ENCODE measurements at places on chromosomes 6 and 20.

DNA sequence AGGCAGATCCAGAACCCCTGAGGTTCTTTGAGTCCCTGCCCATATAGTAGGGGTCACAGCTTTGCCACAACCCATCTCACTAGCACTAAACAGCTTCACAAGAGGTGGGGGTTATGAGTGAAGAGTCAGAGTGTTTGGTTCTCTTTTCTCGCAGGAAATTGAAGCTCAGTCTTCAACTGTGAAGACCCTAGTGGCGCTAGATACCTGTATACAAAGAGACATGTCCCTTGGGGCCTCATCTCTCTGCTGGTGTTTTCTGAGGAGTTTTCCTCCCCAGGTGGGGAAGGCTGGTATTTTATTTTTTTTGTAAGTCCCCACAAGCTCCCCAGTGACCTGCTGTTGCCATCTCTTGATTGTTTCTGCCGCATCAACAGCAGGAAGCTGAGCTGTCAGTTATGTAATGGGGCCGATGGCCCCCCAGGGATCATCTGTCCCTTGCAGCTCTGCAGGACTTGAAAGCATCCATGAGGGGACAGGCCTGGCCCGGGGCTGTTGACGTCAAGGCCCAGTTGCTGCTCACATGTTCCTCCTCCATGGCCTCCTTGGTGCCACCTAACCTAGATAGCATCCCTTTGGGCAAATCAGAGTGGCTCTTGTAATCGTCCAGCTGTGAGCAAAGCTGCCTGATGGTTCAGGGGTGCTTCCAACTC lies 23.1 kb downstream of the STK35 start:
- no peak for DNase-seq

GRCh38 chr6:8110117-8110721 lies 7.9 kb upstream of the EEF1E1 start:
- DNase-seq: no peak

GRCh38 chr6:75081921-75082320 lies 123.9 kb downstream of the COL12A1 start:
- DNase-seq: no peak

GRCh38 chr6:14984519-14984853 lies 261.4 kb upstream of the JARID2 start:
- peak; percentile 63 for DNase-seq

DNA sequence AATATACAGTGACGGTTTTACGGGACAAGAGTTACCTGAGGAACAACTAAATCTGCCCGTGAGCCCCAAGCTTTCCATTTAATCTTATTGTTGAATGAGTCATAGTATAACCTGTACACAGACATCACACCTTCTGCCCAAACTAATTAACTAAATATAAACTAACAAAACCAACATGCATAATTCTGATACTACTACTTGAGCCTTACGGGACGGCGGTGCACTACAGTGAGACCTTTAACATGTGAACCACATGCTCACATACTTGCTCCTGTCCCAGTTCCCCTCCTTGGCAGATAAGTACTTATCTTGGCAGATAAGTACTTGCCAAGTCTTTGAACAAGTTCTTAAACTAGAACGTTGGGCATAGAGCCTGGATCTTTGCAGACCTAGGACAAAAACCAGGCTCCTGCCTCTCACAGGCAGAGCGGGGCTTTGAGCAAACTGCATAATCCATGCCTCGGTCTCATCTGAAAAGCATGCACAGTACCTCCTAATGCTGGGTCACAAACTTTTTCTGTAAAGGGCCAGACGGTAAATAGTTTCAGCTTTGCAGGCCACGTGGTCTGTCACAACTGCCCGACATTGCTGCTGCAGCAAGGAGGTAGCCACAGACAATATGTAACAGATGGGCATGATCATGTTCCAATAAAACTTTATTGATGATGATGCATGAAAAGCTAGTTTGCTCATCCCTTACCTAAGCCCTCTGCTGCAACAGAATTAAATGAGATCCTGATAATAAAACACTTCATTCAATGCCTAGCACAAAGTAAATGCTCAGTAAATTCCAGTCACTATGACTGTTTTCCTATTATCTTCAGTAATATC lies 23.0 kb downstream of the ZNF217 start:
- no peak for DNase-seq

- no peak for DNase-seq
Measured at GRCh38 chr20:13061381-13061780, 52.6 kb downstream of the SPTLC3 start.

- no peak for DNase-seq
Measured at GRCh38 chr6:1313384-1313766, 1.5 kb downstream of the FOXQ1 start.

GRCh38 chr6:111926731-111927302 lies 53.6 kb upstream of the FYN start:
- DNase-seq: no peak

- no peak for DNase-seq
Measured at GRCh38 chr20:22080985-22081384, 375.5 kb downstream of the PAX1 start.

DNA sequence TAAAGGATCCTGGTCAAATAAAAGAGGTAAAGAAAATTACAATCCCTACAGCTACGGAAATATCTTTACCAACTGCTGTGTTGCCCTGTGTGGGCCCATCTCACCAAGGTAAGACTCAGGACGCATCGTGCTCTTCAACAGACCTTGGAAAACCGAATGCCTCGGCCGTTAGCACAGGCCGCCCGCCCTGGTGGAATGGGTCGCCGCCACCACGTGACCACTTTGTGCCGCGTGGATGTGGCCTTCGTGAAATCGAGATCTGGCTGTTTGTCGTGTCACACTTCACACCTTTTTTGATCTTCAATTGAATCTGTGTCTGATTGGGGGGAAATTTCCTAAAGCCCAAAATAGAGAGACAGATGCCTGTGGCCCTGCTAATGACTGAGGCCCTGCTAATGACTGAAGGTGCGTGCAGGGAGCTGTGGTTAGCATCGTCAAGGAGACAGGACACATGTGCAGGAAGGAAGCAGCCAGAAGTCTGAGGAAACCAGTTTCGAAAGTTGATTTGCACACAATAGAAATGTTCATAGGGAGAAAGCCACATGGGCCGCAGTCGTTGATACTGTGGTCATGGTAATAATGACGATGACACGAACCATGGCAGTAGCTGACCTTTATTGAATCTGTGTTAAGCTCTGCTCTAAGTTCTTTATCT lies 175.7 kb upstream of the SNX9 start:
- no peak for DNase-seq

- DNase-seq: no peak
Measured at GRCh38 chr20:63737945-63738686, 1.5 kb upstream of the SLC2A4RG start.

DNA sequence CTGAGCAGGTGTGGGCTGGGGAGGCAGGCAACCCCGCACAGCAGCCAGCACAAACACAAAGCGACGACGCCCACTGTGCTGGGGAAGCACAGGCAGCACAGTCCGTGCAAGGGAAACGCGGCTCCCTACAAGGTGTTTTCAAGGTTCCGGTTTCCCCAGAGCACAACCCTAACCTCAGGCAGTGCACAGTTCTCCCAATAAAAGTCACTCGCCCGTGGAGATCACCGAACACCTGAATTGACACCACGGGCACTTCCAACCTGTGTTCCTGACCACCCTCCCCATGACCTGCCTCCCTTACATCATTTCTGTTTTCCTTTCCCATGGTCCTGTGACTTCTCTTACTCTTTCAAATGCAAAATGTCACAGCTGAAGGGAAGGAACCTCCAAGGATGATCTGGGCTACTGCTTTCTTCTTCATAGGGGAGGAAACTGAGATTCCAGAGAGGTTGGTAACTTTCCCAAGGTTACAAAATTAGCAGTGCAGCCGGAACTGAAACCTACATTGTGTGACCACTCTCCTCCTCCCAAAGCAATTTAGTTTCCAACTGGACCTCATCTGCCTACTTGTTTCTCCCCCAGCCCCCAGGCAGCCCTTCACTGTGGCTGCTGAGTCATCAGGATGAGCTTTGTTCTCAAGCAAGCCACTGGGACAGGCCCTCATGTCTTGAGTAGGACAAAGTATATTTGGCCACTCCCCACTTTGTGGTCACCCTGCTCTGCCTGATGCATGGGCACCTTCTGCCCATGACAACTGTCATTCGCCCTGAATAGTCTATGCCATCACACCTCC lies 125.3 kb downstream of the ATXN1 start:
- DNase-seq: no peak

- DNase-seq: no peak
Measured at GRCh38 chr6:20623761-20624160, 89.5 kb downstream of the CDKAL1 start.

GRCh38 chr6:47709160-47709559 lies 10.8 kb downstream of the ADGRF4 start:
- no peak for DNase-seq

DNA sequence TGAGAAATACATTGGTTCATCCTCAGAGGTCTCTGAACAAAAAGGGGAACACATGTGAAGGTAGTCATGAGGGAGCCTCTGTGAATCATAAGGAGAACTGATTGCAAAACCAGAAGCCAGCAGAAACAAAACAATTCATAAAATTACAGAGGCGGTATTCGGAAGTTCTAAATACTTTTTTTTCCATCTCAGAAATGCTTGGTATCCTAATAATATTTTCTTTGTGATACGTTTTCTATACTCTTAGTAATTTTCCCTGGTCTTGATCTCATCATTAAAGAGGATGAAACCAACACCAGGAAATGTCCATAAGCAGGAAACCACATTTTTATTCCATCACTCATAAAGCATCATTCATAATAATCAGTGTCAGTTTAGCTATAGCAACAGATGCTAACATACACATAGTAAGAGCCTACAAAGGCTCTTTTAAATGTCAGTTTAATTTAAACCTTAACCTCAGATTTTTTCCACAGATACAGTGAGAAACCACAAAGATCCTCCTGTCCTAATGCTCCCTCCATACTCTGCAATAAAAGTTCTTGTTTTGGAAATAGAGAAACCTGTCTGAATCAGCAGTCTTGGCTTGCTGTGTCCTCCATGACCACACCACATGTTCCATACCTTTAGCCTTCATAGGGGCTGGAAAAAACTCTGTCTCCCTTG lies 29.2 kb downstream of the SGK1 start:
- DNase-seq: no peak

- no peak for DNase-seq
Measured at GRCh38 chr6:129105793-129106192, 222.9 kb downstream of the LAMA2 start.

DNA sequence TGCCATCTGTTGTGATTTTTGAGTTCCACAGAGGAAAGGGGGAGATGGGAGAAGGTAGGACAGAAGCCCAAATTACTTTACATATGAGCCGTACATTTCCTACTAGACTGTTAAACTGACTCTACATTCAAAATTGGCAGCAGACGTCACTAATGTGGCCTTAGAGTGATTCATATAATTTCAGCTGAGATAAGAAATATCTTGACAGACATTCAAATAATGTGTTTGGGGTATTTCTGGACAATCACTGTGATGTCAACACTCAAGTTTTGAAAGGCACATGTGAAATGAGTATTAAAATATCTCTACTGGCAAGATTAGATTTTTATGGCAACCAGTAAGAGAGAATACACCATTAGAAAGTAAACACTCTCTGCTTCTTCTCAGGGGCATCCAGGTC lies 104.0 kb downstream of the MTFR2 start:
- no peak for DNase-seq

DNA sequence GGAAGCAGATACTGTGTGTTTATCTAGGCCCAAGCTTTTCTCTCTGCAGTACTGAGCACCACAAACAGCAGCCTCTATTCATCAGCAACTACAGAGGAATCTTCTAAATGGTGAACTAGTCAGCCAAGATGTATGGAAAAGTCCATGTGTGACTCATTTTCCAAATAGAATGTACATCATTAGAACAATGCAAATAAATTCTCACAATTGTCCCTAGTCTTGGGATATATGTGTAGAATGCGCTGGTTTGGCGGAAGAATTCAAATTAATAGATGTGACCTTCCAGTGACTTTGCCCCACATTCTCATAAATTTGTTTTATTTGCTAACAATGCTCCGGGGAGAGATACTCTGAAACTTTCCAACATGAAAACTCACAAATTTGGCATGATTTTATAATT lies 436.2 kb downstream of the CBLN4 start:
- DNase-seq: no peak

- DNase-seq: no peak
Measured at GRCh38 chr6:111098597-111098996, 11.3 kb downstream of the SLC16A10 start.

- no peak for DNase-seq
Measured at GRCh38 chr6:70246118-70246517, 56.8 kb downstream of the COL9A1 start.

- DNase-seq: no peak
Measured at GRCh38 chr6:12163149-12163548, 127.0 kb upstream of the EDN1 start.

DNA sequence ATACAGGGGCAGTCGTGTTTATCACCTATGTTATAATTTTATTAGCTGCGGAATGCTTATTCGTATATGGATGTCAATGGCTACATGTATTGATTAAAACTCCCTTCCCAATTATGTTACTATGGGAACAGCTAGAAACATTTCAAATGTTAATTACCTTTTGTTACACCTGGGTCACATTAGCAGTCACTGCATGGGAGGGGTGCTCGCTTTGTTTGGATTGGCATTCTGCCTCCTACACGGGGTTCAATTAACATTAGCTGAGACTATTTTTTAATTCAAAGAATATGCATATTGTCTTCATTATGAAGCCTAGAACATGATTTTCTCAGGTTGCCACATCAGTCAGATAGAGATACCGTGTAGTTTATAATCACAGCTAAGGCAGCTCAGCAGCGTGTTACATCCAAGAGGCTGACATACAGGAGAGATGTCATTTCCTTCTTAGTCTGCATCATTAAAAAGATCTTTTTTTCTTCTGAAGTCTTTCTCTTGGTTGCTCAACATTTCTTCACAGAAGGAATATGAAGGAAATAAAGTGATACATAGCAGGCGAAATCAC lies 76.2 kb upstream of the RPS6KA2 start:
- DNase-seq: no peak

DNA sequence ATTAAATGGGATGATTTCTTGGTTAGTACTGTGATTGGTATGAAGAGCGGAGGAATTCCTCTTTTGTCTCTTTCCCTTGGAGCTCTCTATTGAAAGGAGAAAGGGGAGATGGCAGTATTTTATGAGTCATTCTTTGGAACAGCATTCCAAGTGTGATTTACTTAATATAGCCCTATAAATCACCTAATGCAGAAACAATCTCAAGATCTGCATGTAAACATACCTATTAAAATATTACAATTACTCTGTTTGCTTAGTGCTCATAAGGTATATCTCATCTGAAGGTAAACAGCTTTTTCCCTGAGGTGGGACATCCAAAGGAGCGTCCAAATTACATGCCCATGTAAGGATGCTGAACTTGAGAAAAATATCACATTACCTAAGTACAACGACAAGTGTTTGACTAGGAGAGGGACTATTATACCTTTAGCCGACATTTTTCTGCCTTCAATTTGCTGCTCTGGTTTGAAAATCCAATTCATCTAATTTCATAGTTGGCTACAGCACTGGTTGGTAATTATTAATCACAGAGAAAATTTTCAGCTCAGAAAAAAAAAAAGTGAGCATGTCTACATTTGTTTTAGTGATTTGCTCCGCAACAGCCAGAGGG lies 229.0 kb downstream of the FOXC1 start:
- no peak for DNase-seq

- no peak for DNase-seq
Measured at GRCh38 chr6:155623450-155624178, 168.0 kb upstream of the NOX3 start.
